Sigmoid colon (tissue), 7 donors: ENCODE measurements at places on chromosomes 6 and 20. TPM values are rescaled to one million over a fixed set of nuclear protein-coding genes. Genes with fewer than 3 reads are reported as not detected.

GPLD1 gene
- 0.52 TPM for polyA plus RNA-seq

DNA sequence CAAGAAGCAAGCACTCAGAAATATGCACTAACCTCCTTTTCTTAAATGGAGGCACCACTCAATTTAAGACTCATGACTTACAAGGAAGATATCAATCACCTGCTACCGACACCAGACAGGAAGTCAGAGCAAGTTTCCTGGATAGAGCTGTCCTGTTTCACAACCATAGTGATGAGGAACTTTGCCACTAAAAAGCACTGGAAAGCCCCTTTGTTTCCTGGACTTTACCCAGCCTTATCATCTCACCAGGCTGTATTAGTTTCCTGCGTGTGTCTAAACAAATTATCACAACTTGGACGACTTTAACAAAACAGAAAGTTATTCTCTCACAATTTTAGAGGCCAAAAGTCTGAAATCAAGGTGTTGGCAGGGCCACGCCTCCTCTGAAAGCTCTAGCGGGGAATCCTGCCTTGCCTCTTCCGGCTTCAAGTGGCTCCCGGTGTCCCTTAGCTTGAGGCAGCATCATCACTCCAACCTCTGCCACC is 253.8 kb upstream of the STXBP5 start:
- no peak for DNase-seq

RSPO3 gene
- 0.69 TPM for polyA plus RNA-seq

DNA sequence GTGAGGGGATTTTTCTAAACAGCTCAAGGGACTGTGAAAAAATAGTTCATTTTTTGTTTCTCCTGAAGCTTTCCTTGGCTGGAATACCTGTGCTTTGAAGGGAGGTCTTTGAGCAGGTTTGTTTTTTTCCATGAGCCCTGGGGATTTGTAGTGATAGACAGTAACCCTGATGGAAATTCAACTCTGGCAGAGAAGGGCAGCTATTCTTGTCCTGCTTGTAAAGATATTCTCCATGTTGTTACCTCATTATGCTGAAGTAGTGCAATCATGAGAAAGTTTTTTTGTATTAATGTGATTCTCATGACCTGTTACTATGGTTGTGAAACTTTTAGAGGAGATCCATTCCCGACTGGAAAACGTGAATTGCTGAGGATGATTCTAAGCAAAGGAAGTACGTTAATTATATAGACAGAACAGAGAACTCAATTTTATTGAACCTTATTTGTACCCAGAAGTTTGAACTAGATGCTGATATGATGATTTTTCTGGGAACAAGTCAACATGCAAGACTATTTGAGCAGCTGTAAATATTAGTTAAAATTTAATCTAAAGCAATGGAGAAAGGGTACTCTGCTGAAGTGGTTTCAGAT is 12.5 kb downstream of the UTRN start:
- no peak for DNase-seq

DNA sequence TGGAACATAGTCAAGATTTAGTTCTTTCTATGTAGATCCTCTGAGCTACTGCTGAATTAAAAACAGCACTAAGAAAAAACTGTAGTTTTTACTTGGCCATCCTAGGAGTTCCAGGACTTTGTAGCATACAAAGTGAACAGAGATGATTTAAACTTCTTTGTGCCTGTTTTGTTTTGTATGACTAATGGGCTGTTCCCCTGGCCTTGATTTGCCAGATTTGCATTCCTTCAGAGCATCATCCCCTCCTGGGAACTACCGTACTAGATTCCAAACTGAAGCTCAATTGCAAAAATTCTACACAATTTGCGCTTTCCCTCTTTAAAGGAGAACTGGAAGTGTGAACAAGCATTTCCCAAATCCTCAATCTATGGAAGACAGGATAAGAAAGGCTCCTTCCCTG is 23.1 kb downstream of the ACOT13 start:
- DNase-seq = no peak

C6orf120 gene
- polyA plus RNA-seq = 10.8 TPM

GPSM3 gene
- polyA plus RNA-seq = 15.5 TPM
